ENCODE measurements at places on chromosomes 2 and 18.

GRCh38 chr2:190123956-190124355 lies 61.4 kb upstream of the MSTN start:
- no peak for DNase-seq

DNA sequence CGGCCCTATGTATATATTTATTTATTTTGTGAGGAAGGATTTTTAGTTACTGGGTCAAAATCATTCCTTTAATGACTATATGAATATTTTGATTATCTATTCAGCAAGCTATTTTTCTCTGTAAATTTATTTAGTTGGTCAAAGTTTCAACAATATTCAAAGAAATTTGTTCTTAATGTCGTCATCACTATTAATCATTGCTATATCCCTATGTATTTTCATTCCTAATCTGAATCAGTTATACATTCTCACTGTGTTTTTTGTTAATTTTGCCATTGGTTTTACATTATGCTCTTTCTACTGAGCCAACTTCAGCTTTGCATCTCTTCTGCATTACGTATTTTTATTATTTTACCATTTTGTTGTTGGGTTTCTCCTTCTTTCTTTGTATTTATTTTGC lies 105.7 kb downstream of the CCDC178 start:
- DNase-seq, result no peak

DNA sequence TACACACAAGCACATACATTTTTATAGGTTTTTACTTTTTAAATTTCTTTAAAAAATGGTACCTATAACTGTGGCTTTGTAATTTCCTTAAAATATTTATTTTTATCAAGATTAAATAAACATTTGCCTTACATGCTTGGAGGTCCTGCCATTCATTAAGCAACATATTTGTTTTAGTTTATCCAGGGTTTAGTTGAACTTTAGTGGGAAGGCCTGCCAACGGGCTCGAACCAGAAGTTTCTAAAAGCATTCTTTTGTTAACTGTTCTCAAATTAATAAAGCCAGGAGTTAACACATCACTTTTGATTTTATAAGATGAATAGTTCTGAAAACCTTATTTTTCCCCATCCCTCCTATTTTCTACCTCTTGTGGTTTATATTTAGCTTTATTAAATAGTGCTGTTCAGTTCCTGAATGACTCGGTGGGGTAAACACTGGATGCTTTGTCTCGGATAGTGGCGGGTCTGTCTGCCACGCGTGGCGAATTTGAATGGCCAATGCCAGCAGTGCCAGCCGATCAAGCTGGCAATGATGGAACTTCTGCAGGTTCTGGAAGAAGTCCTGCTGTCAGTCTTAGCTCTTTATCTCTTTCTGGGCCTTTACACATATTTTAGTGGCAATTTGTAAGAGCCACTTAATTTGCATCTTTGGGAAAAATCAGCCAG lies 32.2 kb downstream of the SH3YL1 start:
- no peak for DNase-seq

- DNase-seq, result peak; percentile 81
Observed at GRCh38 chr18:11149441-11150270, at the start of gene PIEZO2. Gene PIEZO2, minus strand, starts transcription at chr18:11149569. Its CDS starts 981 bp downstream, at chr18:11148588.

- DNase-seq, result no peak
Observed at GRCh38 chr2:230942920-230943896, 18.2 kb upstream of the GPR55 start.
